Endodermal cell (in vitro differentiated cells): ENCODE measurements at places on chromosomes 7 and 10. TPM values are rescaled to one million over a fixed set of nuclear protein-coding genes. Genes with fewer than 3 reads are reported as not detected.

DNA sequence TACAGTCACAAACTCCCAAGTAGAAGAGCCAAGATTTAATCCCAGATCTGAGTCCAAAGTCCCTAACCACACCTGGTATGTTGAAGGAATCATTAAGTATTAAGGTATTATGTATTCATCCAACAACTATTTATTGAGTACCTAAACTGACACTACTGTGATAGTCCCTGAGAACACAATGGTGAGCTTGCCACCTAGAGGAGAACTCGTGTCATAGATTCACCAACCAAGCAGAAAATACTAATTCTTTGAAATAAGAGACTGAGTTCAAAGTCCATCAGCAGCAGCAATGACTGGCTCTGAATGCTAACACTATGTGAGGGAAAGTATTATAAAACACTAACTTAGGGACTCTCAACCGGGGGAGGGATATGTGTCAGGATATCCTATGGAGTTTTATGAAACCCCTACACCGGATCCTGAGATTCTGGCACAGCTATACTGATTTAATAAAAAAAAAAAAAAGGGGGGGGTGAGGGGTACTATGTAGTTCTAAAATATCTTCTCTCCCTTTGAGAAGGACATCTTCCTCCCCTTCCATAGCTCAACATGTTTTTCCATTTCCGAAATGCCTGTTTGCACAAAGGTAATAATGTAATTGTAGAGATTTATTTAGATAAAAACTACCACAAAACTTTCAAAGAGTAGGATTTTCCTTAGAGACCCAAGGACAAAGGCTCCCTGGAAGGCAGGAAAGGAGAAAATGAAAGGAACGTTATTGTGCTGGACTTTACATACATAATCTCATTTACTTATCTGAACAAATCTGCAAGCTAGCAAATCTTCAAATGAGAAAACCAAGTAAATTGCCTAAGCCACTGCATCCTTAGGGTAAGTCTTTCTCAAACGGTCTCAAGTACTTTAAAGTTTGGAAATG lies 1.6 kb downstream of the NCOA4 start:
- no peak for DNase-seq

GRCh38 chr7:153657182-153657800 lies 394.9 kb upstream of the DPP6 start:
- DNase-seq = peak; percentile 85

Gene CALML5
- total RNA-seq = not detected in 3 replicates

DNA sequence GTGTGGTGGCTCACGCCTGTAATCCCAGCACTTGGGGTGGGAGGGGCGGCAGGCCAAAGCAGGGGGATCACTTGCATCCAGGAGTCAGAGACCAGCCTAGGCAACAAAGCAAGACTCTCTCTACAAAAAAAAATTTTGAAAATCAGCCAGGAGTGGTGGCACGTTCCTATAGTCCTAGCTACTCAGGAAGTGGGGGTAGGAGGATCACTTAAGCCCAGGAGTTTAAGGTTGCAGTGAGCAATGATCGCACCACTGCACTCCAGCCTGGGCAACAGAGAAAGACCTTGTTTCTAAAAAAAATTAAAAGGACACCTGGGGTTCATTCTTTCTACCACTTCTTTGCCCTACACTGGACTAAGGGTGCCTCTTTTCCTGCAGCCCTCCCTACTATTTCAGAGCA lies 15.1 kb downstream of the WAPL start:
- no peak for DNase-seq

GRCh38 chr10:15236340-15236739 lies 67.8 kb upstream of the NMT2 start:
- no peak for DNase-seq

Gene STK17A
- 12.9 to 20.1 TPM (median 18.4 TPM) in 3 replicates for total RNA-seq

Gene MYL10
- total RNA-seq = not detected in 3 replicates

DNA sequence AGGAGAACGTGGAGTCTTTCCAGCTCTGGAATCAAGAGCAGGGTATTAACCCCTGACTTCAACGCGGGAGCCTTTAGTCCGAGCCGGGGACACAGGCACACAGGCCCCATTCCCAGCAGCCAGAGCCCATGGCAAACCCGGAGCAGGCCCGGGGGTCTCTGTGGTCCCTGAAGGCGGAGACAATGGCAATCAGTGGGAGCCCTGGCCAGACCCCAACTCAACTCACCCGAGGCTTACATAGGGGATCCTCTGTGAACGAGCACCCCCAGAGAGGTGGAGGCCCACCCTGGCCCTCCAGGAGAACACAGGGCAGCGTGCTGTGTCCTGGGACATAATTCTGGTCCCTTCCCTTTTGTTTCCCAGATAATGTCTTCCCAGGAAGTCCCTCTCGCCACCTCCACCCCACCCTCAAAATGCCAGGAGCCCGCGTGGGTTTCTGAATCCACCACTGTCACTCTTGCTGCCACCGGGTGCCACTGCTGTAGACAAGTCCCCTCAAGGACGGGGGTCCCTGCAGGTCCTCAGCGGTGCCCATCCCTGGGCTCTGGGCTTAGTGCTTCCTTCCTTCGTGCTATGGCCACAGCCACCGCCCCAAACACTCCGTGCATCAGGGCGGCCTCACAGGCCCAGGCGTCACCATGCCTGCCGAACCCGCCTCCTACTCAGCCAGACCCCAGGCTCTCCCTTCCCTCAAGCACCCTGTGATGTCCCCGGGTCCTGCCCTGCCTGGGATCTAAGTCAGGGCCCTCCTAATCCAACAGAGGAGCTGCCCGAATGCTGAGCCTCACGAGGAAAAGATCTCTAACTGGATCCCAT lies 28.6 kb upstream of the PPP2R2D start:
- peak; percentile 36 for DNase-seq

Gene NEURL1
- total RNA-seq = 0.36 to 1.2 TPM (median 0.38 TPM) in 3 replicates

DNA sequence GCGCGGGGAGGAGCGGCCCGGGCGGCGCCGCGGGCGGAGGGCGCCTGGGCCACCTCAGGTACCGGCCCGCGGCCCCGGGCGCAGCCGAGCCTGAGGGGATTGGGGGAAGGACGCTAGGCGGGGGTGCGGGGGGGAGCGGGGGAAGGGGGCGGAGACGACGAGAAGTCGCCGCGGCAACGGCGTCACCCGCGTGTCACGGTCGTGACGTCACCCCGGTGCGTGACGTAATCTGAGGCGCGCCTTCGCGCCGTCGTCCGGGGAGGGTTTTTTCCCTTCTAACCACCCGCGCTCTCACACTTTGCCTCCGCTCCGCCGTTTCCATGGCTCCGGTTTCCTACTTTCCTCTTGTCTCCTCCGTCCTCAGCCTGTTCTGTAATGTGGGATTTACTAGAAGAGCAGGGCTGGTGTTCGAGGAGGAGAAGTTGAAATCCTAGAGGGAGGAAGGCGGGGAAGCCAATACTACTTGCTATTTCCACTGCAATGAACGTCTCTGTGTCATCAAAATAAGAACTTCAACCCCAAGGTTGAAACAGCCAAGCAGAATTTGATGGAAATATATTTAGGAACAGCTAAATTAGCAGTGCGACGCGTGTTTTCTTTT lies at the start of gene BRAF:
Gene BRAF (minus strand): TSS at position 109 of the 601 bp plus-strand sequence. CDS start 226 bp downstream, outside the sequence.
- peak; percentile 94 for DNase-seq

DNA sequence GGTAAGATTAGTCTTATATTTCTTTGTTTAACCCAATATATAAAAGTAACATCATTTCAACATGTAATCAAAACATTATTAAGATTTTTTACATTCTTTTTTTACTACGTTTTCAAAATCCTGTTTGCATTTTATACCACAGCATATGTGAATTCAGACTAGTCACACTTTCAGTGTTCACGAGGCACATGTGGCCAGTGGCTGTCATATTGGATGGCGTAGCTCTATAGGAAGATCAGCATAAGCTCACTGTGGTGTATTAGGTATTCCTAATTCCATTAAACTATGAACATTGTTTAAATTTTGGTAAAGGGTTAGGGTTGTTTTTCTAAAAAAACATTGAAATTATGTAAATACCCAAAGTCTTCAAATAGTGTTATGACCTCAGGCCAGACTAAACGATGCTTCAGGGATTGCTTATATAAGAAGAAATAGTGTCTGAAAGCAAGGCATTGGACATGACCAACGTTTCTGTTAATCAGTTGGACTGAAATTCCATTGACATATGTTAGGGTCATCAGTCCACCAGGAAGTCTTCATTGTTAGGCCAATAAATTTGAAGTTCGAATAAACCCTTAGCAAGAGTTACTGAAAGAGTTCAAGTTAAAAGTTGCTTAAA lies 97.0 kb downstream of the BICC1 start:
- DNase-seq = no peak

Gene ZNF485
- 4.3 TPM in 2 replicates for total RNA-seq

Gene HMX3
- not detected in 2 replicates for total RNA-seq

DNA sequence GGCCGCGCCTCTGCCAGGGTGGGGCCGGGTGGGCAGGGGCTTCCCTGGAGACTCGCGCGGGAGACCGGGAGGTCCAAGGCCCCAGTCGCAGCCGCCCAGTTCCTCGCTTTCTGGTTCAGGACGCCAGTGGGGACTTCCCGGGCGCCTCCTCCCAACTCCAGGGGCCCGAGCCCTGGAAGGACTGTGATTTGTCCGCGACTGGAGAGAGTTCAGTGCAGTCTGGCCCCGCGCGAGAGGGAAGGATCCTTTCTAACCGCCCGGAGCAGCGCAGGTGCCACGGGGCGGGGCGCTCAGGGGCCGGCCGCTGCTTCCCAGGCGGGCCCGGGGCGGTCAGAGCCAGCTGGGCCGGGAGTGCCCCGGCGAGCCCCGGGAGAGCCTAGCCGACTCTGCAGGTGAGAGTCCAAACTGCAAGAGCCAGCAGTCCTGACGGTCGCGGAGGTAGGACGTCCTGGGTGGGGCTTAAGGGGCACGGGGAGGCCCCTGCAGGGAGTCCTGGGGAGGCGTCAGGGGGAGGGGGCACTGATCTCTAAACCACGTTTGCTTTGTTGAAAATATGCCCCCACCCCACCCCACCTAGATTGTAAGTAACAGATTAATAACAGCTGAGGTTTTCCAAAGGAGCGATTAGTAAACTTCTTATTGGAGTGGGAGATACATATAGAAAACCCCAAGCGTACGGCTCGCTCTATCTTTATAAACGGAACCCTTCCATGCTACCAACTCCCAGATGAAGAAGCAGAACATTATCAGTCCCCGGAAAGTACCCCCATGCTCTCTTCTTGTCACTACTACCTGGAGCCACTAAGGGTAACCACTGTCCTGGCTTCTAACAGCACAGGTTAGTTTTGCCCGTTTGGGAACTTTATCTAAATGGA lies 8.2 kb downstream of the NKX2-3 start:
- peak; percentile 79 for DNase-seq

DNA sequence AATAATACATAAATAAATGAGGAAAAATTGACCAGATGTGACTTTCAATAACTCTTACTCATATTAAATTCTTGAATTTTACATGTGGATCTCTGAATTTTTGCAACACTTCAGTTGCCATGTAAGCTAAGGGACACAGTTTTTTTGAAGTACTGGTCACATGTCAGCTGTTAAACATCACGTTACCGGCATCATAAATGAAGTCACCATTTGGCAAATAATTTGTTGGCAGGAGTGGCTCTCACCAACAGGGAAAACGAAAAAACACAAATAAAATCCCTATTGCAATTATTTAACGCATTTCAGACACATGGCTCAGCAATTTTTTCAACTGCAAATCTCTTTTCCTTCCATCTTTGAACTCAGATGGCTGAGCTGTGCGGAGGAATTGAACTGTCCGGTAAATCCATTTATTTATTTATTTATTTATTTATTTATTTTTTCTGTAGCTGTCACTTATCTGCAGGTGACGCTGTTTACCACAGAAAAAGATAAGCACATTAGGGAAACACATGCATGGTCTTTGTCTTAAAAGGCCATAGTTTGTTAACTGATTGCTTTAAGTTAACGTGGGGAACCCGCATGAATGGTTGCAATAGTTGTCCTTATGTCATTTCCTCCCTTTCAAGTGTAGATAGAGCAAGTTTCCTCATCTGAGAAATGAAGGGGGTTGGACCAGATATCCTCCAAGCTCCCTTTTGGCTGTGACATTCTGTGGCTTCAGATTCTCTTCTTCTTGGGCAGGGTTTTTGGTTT lies 64.7 kb upstream of the JAZF1 start:
- no peak for DNase-seq

Gene AKR1C4
- total RNA-seq = not detected in 3 replicates

Gene HERC4
- total RNA-seq = 60.1 to 68.2 TPM (median 61.5 TPM) in 3 replicates

Gene PAX4
- not detected in 3 replicates for total RNA-seq

DNA sequence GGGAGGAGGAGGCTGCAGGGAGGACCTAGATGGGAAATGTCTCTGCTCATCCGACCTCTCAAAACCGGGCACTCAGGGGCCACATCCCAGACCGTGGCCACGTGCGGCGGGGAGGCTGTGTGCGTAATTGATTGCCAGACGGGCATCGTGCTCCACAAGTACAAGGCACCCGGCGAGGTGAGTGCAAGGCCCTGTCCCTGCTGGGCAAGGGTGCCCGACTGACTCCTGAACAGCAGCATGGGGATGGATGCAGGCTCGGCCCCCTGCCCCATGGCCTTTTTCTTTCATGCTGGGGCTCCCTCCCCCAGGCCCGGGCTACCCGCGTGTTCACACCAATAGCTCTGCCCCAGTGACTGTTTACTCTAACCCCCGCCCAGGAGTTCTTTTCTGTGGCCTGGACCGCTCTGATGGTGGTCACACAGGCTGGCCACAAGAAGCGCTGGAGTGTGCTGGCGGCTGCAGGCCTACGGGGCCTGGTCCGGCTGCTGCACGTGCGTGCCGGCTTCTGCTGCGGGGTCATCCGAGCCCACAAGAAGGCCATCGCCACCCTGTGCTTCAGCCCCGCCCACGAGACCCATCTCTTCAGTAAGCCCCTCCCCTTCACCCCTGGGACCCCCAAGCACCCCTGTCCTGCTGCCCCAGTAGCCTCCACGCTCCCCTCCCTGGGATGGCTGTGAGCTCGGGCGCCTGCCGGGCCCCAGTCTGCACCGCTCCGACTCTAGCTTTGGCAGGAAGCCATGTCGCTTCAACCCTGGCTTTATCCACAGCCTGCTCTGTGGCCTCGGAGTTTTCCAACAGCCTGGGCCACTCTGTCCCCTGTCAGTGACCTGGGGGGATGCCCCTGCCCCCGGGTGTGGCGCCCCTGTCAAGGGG lies 3.9 kb downstream of the LRWD1 start:
- DNase-seq = peak; percentile 40

GRCh38 chr10:44240584-44241205 lies 144.2 kb downstream of the CXCL12 start:
- no peak for DNase-seq

GRCh38 chr10:24777196-24777595 lies 53.5 kb upstream of the ARHGAP21 start:
- no peak for DNase-seq
